ENCODE measurements at places on chromosomes 6 and 20.

DNA sequence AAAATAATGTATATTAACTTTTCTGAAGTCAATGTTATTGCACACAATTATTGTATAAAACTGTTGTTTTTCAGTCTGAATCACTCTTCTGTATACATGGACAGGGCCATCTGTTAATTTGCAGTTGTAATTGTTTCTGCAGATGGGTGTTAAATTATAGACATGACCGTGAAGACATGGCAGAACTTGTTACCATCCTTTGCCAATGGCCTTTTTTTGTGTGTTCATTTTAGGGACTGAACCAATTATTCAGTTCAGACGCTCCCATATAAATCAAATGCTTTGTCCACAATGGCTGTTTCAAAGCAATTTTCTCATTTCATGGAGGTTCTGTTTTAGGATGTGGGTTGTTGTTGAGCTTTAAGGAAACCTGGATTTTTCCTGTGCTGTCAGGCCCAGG lies 533.7 kb downstream of the DOK5 start:
- peak; percentile 93 for DNase-seq

- DNase-seq: no peak
These were observed 156.8 kb upstream of the JARID2 start for GRCh38 chr6:15088904-15089568.

GRCh38 chr6:144897441-144897921 lies 612.3 kb downstream of the UTRN start:
- no peak for DNase-seq

DNA sequence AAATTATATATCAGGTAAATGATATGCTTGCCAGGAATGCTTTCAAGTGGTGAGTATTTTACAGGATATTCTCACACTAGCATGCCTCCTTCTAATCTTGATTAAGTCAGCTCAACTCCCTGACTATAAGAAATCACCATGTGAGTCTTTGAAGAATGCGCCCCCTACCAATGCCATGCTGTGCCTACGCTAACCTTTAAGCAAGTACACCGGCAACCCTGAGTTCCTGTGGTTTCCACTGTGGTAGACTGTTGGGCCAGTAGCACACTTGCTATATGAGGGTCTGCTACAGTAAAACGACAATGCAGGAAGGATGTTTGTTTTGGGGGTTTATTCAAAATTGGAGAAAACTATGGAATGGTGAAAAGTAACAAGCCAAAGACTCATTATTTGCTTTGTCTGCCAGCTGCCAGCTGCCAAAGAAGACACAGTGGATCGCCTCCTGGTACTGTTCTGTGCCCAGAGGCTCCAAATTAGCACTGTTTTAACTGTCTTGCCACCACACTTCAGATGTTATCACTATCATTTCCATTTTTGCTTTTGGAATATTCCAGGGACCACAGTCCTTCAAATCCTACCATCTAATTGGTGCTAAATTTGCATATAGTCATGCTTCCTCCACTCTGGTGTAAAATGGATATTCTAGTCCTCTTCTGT lies 333.5 kb downstream of the RNGTT start:
- no peak for DNase-seq

DNA sequence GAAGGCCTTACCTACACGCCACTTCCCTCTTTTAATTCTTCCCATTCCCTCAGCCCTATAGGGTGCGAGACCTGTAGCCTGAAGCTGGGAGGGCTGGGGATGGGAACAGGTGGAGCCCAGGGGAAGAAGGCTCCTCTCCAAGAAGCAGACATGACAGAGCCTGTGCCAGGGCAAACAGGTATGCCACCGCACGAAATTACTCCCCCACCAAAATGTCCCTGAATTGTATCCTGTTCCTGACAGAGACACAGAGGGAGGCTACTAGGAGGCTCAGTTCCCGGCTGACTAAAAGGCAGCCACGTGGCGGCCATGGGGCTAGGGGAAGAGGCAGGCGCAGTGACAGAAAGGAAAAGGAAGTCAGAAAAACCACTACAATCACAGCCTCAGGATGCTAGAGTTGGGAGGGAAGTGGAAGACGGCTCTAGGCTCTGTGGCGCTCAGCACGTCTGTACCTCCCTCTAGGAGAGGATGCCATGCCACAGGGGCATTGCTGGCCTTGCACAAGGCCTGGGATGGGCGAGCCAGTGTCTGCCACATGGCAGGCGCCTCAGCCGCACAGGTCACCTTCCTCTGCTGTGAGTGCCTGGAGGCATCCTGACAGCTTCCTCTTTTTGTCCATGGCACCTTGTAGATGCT lies 27.7 kb downstream of the TFEB start:
- DNase-seq: no peak

DNA sequence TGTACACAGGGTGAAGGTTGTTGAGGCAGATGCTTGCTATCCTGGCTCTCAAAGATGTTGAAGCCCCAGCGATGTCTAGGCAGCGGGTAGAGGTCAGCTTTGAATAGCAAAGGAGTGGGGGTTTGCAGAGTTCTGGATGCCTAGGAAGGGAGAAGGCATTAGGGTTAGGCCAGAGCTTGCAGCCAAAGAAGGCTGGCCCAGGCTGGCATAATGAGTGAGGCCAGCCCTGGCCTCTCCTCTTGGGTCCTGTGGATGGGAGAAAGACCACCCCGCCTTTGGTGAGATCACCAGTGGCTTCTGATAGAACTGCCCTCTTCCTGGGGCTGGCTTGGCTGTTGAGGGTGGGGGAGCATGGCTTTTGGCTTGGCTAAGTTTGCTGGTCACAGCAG lies 406 bp upstream of the WFDC5 start:
- DNase-seq: no peak

DNA sequence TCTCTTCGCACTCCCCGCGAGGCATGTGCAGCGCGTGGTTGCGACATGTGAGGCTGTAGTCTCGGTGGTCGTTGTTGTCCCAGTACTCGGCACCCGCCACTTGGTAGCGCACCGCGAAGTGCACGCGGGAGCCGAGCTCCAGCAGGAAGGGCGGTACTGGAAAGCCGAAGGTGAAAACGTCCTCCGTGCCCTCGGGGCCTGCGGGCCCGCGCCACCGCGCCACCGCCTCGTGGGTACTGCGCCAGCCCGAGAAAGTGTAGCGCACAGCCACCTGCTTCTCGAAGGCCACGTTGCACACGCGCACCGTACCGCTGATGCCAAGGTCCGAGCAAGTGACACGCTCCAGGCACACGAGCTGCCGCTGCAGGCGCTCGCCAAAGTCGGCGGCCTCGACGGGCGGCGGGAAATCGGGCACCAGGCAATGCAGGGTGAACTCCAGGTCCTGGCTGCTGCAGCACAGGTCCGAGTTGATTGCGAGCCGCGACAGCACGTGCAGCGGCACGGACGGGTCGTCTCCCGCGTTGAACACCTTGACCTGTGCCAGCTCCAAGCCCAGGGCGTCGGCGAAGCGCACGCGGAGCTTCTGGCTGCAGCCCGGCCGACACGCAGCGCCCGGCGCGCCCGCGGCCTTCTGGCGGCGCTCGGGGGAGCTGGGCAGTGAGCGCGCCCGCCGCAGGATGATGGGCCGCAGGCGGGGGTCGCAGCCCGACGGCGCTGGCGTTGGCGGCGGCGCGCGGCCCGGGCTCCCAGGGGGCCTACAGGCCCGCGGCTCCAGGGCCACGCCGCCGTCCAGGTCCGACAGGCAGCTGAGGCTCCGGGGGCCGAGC lies 840 bp downstream of the PPP1R3D start:
- DNase-seq: no peak

- DNase-seq: no peak
These were observed 48.1 kb upstream of the TNFRSF21 start for GRCh38 chr6:47357827-47358226.

DNA sequence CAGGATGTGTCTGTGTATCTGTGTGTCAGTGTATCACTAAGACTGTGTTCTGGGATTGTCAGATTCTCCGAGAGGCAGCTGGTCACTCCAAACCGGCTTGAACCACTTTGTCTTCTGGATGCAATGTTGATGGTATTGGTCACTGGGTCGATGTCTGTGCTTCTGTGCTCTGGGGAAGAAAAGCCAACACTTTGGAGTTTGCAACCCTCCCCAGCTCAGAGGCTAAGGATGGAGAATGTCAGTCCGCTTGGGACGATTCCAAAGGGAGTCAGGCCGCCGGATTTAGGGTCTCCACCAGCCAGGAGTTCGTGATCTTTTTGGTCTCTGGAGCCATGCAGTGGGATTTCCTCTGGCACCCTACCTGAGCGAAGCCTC lies 5.2 kb downstream of the MAFB start:
- no peak for DNase-seq

DNA sequence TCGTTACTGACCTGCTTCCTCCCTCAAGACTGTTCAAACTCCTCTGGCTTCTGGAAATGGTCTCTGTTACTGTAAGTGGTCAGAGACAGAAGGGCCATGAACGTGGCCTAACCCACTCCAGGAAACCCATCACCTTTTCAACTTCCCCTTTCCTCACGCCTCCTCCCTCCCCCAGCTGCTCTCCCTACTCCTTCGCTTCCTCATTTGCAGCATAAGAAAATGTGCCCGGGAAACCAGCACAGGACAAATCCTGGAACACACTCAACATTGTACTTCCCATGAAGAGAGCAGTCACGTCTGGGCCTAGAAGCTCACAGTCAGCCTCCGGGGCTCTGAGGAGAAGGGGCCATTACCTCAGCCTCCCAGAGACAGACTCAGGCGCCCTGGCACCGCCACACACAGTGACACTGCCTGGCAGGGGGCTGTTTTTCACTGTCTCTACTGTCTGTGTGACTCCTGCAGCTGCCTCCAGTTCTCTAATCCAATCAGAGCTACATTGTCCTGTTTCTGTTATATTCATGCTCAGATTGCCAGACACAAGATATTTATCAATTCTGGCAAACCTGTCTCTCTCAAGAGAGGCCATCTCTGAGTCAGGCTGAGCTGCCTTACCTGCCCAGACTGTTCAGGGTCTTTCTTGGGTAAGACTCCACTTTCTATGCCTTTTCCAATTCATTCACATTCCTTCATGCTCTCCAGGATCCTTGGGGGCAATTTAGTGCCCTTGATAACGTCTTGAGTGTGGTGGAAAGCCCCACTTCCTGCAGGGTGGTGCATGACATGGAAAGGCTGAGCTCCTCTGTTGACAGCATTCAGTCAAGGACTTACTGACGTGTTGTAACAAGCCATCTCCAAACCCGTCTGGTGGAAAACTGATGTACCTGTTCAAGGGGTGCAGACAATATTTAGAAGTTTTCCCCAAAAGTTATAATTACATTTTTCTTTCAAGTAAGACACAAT lies 242.2 kb downstream of the HIVEP2 start:
- no peak for DNase-seq

DNA sequence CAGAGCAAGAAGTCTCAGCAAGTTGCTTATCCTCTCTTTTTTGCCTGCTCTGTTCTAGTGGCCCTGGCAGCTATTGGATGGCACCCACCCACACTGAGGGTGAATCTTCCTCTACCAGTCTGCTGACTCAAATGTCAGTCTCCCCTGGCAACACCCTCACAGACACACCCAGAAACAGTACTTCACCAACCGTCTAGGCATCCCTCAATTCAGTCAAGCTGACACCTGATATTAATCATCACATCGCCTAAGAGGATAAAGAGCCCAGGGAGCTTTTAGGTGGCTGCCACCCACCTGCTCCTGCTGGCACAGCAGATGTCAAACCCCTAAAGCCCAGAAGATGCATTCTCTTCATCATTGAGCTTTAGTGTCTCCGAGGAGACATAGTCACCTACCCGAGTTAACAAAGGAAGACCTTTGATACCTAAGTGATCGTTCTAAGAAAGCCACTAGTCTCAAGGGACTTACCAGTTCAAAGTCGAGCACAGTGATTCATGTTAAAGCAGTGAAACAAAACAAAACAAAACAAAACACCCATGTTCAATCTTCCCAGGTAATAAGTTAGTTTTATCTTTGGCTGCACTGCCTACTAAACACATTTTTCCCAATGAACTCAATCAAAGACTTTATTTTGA lies 97.7 kb upstream of the KCNQ5 start:
- no peak for DNase-seq

DNA sequence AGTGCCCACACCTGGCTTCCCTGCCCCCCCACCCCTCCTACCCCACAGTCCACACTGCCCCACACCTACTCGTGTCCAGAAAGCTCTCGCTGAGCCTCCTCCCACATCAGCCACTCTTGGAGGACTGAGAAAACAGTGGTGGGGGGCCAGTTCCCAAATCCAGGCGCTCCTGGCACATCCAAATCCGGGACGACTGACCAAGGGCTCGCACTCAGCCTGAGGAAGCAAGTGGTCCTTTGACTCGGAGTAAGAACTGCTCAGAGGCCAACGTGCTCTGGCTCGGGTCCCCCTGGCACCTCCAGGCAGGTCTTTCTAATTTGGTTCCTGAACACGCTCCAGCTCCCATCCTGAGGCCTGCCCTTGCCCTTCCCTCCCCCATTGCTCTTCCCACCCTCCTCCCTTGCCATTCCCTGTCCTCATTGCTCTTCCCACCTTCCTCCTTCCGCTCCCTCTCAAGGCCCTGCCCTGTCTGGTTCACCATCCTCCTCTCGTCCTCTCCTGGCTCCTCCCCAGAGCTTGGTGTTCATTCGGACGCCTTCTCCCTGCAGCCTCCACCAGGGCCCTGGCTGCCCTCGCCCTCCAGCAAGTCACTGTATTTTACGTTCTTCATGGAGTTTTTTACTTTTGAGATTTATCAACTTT lies 83.6 kb downstream of the THBS2 start:
- DNase-seq: no peak

DNA sequence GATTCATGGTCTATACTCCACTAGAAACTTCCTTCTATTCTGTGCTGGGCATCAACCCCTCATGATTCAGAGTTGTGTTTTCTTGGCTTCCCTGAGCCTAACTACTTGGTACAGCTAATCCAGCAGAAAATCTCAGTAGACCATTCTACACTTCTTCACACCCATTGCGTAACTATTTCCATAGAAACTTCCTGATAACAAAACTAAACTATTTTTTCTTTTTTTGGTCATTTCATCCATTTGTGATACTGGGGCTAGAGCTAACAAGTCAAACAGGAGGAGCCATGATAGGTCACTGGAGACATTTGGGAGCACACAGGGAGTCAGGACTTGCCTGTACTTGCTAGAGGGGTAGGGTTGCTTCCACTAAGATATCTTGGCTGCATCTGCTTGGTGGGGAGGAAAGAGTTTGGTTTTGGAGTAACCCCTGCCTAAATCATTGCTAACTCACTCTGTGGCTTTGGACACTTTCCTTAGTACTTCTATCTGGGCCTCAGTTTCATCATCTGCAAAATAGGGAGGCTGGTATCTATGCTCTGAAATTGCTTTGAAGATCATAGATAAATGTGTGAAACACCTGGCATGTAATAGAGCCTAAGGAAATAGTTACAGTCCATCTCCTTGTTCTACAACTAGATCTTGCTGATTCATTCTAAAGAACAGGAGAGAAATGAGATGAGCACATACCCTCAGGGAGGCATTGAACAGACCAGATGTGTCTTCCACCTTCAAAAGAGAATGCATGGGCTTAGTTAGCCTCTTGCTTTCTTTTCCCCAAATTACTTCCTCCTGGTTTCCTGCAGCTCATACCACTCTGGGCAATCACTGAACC lies 127.9 kb upstream of the ADGRF1 start:
- no peak for DNase-seq

DNA sequence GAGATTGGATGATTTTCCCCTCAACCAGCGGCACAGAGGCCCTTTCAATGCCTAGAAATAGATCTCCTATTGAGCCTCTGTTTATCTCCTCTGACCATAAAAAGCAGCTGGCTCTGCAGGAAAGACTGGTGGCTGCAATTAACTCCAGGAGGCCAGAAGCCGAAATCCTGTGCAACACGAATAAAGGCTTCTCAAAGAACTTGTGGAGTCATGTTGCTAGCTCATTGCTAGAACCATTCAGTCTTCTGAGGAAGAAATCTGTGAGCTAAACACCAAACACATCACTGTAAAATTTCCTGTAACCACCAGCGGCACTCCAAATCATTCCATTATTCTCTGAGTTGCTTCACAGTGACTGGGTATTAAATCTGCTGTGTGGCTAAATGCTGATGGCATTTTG lies 49.1 kb upstream of the TPD52L1 start:
- DNase-seq: no peak

Measured in NCI-H2081 treated with DMSO at 0.1 percent for 48 hours (cell line).